ENCODE measurements at places on chromosomes 13 and 19.

- DNase-seq: no peak
These were observed 2448.7 kb upstream of the PCDH20 start for GRCh38 chr13:63864171-63864902.

DNA sequence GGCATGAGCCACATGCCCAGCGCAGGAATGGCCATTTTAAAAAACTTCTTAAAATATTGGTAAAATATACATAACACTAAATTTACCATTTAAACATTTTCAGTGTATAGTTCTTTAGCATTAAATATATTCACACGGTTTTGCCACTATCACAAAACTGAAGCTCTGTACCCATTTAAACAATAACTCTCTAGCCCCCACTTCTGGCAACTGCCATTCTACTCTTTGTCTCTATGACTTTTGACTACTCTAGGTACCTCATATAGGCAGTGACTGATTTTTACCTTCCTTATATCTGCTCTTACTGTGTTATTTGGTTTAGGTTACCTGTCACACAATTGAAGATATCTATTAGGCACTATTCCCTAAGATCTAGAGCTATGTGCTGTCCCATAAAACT, 2.3 kb upstream of the KBTBD7 start:
- no peak for DNase-seq

DNA sequence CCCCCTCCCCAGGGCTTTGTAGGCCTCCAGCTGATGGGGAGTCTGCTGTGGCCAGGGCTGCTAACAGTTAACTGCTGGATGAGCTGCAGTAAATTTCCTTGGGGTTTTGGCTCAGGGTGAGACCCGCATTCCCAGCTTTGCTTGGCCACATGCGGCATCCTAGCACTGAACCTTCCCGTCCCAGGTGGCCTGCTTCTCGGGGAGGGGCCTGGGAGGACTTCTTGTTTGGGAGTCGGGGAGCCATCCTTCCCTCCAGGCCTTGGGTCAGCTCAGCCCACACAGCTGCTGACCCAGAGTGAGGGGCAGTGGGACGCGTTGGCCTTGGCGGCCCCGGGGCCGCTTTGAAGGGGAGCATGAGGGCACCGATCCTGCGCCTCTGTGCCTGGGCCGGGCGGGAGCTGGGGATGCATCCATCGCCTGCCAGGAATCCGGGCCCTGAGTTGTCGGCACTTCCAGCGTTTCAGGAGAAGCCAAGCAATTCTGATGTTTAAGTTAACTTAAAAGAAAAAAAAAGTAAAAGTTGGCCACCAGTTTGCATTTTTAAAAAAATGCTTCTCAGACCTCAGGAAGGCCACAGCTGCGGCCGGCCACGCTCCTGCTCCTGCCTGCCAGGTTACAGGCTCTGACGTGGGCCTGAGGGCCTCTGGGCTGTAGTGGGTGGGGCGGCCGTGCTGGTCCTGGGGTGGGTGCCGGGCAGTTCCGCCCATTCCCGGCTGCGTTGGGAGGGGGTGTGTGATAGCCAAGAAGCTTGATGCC, 27.7 kb downstream of the CRTC1 start:
- no peak for DNase-seq

- DNase-seq: no peak
These were observed 614.8 kb downstream of the DACH1 start for GRCh38 chr13:71252184-71252704.

- no peak for DNase-seq
These were observed 2.6 kb downstream of the NAPSA start for GRCh38 chr19:50362656-50363424.

GRCh38 chr13:49584771-49585182, 581 bp downstream of the RCBTB1 start:
- no peak for DNase-seq

DNA sequence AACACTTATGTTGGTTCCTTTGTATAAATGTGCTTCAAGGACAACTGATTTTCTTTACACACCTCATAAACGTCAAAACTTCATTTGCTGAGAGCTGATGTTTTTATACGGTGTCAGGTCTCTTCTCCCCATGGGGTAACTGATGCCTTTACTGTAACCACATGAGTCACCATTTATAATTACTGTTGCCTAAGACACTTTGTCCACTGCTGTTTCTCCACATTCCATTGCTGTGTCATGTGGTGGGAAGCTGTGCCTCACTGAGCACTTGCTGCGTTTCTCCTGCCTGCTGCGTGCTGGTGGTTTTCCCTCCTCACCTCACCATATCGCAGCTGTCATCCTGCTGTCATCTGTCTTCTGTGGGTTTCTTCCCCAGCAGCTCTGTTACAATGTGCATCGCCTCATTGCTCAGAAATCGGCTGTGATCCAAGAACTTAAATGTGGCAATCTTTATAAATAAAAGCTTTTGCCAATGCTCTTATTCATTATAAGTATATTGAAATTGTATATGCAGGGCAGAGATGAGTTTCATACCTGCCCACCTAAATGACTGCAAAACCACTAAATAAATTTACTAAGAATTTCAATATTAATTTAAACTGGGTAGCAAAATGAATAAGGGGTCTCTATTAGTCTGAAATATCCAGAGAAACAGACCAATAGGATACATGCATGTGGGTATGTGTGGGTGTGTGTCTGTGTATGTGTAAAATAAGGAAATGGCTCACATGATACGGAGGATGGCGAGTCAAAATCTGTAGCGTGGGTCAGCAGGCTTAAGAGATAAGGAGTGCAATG, 547.0 kb upstream of the SLITRK5 start:
- no peak for DNase-seq

- DNase-seq: no peak
These were observed 536.0 kb downstream of the MYO16 start for GRCh38 chr13:109165417-109165904.

DNA sequence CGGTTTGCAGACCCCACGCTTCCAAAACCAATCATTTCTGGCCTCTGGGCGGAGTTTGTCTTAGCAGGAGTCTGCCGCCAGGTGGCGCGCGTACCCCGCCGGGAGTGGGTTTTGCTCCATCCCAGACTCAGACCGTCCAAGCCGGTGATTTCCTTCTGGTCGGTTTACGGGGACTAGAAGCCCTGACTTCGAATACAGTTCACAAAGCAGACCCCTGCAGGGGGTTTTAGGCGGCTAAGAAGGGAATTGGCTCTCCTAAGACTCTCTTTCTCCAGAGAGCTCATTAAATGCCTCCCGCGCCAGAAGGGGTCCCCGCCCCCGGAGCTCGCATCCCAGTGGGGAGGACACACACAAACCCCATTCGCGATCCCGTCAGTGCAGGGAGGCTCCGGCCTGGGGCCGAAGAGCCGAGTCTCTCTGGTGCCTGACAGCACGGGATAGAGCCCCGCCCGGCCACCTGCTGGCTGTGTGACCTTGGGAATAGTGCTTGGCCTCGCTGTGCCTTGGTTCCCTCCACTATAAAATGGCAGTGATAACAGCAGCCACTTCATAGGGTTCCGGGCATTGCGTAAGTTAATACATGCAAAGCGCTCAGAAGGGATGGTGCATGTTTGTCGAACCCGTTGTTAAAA, 8.6 kb upstream of the NUP62 start:
- DNase-seq: peak; percentile 73

GRCh38 chr19:9721861-9722260, 46.7 kb downstream of the ZNF846 start:
- DNase-seq: no peak

GRCh38 chr19:49362929-49363267, 682 bp upstream of the TEAD2 start:
- DNase-seq: no peak

All from NCI-H748 treated with DMSO at 0.1 percent for 48 hours (cell line).